Left renal pelvis (tissue), 4 donors: ENCODE measurements at places on chromosomes 12 and 14. TPM values are rescaled to one million over a fixed set of nuclear protein-coding genes. Genes with fewer than 3 reads are reported as not detected.
A peak's percentile ranks its signal among the peaks of the same experiment; 100 is the strongest.

DNA sequence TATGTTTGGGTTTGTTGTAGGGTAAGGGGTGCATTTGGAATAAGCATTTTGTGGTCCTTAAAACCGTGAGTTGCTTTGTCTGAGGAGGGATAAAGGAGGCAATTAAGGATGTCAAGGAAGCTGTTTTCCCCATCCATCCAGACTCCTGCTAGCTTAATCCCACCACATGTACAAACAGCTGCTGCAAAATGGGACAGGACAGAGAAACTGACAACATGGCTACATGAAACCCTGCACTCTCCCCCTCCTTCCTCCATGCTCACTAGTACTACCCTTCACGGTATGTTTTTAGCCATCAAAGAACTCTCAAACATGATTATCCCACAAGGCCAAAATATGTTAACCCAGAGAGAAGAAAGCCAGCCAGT is 20.6 kb downstream of the ST8SIA1 start:
- no peak for DNase-seq

Gene MAP3K9
- 2.2 TPM for polyA plus RNA-seq

Gene MAP1LC3B2
- 3.9 TPM for polyA plus RNA-seq

- peak; percentile 1 for DNase-seq
Observed at GRCh38 chr14:51094282-51094821, 553 bp downstream of the TRIM9 start.

GRCh38 chr12:95096378-95096777 is 23.0 kb upstream of the NR2C1 start:
- no peak for DNase-seq

- DNase-seq, result no peak
Observed at GRCh38 chr12:65902500-65902899, 78.2 kb downstream of the HMGA2 start.

DNA sequence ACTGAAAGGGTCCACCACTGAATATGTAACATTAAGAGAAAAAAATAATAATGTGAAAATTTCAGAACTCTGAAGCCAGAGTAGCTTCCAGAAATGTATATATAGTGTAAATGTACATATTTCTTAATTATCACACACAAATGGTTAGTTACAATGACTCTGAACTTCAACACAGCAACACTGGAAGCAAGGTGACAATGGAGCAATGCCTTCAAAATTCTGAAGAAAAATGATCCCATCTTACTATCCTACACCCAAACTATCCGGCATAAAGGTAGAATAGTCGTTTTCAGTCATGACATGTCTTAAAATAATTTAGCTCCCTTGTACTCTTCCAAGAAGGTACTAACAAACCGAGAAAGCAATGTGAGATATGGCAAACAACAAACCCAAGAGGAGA is 11.9 kb downstream of the NAP1L1 start:
- no peak for DNase-seq

DNA sequence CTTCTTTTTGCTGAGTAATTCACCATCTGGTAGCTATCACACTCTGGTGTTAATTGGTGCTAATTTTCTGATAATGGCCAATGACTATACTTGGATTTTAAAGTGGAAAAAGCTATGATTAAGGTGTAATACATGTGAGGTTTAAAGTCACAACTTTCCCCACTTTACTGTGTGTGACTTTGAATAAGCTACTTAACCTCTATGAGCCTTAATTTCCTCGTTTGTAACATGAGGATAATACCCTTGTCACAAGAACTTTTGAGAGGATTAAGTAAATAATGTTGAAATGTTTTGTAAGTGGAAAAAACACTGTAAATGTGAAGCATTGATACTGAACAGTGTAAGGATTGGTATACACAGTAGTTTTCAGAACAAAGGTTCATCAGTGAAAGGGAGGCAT is 65.3 kb downstream of the MSRB3 start:
- no peak for DNase-seq

GRCh38 chr14:36751920-36752319 is 90.3 kb downstream of the PAX9 start:
- no peak for DNase-seq

DNA sequence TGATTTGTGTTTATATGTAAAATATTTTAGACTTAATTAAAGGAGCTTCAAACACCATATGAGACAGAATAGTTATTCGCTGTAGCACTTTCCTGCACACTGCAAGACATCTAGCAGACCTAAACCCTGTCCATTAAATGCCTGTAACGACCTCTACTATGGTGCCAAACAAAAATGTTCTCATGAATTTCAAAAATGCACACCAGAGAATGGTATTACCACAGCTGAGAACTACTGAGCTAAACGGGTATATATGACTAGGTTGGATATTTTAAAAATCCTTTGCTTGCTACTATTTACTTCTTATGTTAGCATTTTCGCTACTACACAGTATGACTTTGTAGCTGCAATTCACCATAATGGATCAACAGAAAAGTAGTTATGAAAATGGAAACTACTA is 34.8 kb downstream of the SPPL3 start:
- DNase-seq, result no peak

- no peak for DNase-seq
Observed at GRCh38 chr14:80637756-80638619, 303.6 kb downstream of the CEP128 start.

DNA sequence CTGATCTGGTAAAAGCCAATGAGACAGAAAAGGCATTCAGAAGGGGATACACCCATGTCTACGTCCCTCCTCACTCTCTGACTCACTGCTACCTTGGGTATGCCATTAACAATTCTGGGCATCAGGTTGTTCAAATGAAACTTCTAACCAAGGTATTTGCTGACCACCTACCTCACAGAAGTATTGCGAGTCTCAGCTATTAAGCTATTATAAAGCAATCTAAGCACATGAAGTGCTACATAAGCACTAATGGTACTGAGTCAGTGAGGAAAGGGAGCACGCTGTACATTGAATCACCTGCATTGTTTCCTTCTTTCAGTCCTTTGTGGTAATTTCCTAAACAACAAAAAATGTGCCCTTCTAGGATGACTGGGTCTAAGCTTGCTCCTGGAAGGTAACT is 62.8 kb upstream of the CCDC91 start:
- DNase-seq, result no peak

DNA sequence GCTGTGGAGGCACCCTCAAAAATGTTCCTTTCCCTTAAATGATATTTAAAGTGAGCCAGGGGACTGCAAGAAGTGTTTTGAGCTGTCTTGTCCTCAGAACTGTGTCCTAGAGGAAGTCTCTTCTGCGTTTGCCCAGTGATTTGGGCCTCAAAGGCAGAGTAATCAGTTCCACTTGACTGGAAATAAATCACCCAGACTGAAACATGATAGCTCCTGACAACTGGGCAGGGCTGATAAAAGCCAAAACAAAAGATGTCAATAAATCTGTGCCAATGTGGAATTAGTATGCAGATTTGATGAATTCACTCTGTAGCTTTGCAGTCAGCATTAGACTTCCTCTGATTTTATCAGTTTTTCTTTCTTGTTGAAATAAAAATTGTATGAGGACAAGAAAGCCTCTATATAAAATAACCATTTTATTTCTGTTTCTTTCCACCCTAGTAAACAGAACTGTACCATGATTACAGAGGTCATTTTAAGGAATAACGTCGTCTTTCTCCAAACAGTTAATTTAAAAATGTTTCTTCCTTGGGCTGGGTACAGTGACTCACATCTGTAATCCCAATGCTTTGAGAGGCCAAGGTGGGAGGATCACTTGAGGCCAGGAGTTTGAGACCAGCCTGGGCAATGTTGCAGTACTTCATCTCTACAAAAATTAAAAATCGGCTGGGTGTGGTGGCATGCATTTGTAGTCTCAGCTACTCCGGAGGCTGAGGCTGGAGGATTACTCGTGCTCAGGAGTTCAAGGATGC is 180.8 kb downstream of the ERC1 start:
- peak; percentile 34 for DNase-seq

DNA sequence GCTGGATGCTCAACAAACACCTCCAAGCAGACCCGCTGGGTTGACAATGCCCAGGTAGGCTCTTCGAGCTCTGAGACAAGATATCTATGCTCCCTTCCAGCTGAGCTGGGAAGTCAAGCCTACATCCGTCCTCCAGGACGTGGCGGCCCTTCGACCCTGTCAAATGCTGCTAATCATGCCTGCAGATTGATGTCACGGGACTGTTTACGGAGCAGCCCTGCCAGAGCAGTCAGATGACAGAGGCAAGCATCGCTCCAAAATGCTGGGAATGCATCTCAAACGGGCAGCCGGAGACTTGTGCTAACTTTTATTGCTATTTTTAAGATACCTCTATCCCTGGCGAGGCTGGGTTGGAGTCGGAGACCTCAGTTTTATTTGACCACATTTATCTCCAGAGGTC is 139.2 kb downstream of the NTF3 start:
- DNase-seq, result no peak

- no peak for DNase-seq
Observed at GRCh38 chr12:132766380-132767085, 4.9 kb upstream of the ANKLE2 start.

Gene NEUROD4
- not detected for polyA plus RNA-seq

DNA sequence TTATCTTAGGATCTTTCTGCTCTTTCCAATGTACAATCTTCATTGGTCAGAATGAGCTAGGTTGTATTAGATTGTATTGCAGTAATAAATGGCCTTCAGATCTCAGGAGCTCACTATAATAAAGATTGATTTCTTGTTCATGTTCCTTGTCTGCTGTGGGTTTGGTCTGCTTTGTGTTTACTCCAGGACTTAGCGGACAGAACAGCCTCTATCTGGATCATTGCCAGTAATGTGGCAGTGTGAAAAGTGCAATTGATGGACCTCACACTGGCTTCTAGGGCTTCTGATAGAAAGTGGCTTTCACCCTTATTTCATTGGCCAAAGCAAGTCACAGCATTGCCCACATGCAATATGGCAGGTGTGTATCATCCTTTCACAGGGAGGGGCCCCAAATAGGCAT is 81.2 kb downstream of the BTG1 start:
- no peak for DNase-seq

DNA sequence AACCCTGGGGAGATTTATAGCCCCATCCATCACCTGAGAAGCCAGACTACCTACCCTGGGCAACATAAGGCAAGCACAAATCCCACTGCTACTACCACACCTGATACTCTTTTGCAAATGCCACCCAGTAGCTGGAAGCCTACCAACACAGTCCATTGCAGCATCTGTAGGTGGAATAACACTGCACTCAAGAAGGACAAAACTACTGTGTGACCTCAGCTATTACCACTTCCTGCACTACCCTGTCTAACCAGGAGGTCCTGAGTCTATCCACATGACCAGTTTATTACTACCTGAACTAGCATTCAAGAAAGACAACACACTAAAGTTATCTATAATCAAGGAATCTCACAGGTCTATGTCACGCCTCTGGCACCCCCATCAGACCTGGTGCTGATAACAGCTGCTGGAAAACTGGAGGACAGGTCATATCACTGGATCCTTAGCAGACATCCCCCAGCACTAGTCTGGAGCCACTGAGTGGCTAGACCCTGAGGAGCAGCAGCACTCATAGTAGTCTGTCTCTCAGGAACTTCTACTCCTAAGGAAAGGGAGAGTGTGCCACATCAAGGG is 2.9 kb upstream of the CLEC1A start:
- no peak for DNase-seq

GRCh38 chr12:19847294-19848059 is 408.2 kb downstream of the AEBP2 start:
- DNase-seq, result no peak

DNA sequence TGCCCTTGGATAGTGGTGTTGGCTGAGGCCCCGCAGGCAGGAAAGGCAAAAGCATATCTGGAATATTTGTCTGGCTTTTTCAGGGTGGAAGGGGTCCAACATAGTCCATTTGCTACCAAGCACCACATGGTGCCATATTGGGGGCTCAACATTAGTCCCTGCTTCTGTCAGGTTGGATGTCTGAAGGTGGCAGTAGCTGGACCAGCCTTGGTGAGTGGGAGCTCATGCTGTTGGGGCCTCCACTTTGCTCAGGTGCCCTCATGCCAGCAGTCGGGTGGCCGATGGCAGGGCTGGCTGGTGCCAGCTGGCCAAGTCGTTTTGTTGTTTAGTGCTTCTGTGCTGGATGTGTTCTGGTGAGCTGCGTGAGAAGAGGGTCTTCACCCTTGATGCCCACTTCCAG is 135.3 kb downstream of the PAPOLA start:
- no peak for DNase-seq

Gene RPGRIP1
- 0.56 TPM for polyA plus RNA-seq

GRCh38 chr14:88233915-88234314 is 89.2 kb downstream of the KCNK10 start:
- no peak for DNase-seq

DNA sequence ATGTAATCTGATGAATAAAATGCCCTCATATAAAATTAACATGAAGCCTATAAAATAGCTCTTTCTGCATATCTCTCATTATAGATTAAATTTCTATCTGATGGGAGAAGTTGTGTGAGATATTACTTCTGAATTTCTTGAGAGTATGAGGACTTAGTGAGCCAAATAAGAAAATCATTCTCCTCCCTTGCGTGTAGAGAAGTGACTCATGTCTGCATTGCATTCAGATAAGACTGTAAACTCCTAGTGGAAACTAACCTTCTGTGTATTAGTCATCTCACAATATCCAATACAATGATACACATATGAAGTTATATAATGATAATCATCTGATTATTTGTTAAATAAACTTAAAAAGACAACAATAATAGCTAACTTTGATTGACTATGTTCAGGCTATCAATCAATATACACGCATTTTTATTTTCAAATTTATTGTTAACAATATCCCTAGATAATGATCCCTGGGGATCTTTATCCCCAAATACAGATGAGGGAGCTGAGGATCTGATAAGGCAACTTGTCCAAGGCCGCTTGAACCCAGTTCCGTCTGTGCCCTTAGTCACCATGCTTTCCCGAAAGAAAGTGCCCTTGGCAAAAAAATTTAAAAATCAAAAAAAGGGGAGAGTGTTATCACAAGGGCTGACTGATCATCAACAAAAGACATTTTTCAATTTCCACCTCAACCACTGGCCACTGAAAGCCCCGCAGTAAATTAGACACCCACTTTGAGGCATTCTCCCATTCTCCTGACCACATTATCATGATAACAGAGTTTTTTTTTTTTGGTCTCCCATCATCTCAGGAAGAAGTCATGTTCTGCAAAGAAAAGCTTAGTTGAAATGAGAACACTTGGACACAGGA is 189.2 kb upstream of the RASSF8 start:
- no peak for DNase-seq

DNA sequence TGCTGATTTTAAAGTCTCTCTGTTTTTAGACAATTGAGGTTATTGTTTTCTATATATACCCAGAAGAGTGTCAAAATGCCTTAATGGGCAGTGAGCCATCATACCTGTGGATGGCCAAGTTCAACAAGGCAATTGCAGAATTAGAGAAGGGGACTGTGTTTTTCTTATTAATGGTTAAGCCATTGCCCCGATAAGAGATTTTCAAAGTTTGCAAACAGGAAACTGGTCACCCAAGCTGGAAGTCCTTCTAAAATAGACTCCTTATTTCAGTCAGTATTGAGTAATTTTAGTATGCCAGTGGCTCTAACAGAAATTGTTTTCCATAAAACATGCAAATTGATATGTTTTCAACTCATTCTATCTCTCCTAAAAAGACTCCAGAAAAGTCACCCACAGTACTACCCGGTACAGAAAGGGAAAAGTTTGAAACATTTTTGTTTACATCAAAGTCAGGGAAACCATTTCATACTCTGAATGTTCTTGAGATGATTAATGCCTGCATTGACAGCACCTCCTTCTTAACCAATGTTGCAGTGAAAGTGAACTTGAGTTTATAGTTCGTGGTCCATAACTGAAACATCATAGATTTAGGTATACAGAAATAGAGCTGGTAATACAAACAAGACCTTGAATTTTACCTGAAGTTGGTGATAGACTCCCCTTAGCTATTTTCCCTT is 191.1 kb downstream of the TMX1 start:
- no peak for DNase-seq

Gene KCNC2
- polyA plus RNA-seq, result 0.66 TPM
